ENCODE measurements at places on chromosomes 12 and 14.

DNA sequence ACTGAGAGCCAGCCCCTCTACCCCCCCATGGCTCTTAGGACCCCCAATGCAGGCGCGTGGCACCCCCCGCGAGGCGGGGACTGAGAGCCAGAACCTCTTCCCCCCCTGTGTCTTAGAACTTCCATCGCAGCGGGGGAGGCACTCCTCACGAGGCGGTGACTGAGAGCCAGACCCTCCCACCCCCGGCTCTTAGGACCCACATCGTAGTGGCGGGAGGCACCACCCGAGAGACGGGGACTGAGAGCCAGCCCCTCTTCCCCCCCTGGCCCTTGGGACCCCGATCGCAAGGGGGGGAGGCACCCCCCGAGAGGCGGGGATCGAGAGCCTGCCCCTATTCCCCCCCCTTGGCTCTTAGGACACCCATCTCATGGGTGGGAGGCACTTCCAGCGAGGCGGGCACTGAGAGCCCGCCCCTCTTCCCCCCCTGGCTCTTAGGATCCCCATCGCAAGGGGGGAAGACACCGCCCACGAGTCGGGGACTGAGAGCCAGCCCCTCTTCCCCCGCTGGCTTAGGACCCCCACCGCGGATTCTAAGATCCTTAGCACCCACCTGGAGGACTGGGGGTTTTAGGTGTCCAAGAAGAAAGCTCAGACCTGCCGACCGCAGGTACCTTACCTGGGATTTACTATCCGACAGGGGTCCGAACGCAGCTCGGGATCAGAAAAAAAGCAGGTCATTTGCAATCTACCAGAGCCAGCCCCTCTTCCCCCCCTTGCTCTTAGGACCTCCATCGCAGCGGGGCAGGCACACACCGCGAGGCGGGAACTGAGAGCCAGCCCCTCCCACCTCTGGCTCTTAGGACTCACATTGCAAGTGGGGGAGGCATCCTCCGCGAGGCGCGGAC is 44.9 kb downstream of the DDX11 start:
- DNase-seq = no peak

- DNase-seq = no peak
Measured at GRCh38 chr14:76762411-76763095, 1.3 kb downstream of the VASH1 start.

GRCh38 chr14:23638414-23639047 is 2.4 kb downstream of the DHRS2 start:
- DNase-seq = no peak

GRCh38 chr12:116376354-116377193 is 99.1 kb upstream of the MED13L start:
- no peak for DNase-seq

DNA sequence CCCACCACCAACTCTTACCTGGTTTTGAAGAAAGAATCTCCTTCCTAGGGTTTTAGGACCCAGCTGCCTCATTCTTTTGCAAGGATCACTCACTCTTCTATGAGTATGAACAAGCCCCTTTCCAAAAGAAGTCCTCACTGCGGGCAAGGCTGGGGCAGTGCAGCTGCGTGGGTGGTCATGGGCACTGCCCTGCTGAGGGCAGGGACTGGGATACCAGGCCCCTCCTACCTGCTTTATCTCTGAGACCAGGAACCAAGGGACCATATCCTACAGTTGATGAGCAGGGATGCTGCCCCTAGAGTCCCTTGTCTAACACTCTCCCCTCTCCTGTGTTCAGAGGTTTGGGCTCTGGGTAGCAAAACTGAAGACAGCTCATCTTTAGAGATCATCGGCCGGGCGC is 20.5 kb downstream of the HPD start:
- no peak for DNase-seq

DNA sequence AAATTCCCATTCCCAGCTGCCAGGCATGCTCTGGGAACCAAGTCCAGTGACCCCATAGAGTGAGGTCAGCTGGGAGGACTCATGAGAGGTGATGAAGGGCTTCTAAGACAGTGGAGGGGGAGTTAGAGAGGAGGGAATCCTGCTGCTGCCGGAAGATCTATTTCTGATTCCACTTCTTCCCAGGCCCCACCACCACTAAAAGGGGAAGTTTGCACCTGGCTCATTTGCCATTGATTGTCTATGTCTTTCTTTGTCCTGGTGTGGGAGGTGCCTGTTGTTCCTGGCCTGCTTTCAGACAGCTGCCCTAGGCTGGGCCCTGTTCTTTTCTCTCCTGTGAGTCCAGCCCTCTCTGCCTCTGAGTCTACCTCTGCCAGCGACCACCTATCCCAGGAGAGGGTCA is 3.0 kb upstream of the KRT6A start:
- DNase-seq = no peak

DNA sequence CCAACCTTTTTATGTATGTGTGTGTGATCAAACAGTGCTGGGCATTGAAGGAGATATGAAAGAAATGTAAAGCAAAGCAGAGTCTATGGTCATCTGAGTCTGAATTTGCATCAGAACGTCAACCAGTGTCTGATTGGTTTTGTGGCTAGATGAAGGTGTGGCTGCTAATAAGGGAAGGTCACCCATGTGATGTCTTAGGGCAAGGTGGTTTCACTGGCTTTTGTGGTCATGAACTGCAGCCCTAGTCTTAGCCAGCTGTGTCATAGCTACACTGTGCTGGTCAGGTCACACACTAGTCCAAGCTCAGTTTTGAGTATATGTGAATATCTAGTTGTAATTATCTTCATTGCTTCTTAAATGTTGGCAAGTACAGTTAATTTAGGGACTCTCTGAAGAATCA is 105.8 kb downstream of the TGFB3 start:
- DNase-seq = no peak

- no peak for DNase-seq
Measured at GRCh38 chr12:125643055-125643454, 577.8 kb downstream of the AACS start.

DNA sequence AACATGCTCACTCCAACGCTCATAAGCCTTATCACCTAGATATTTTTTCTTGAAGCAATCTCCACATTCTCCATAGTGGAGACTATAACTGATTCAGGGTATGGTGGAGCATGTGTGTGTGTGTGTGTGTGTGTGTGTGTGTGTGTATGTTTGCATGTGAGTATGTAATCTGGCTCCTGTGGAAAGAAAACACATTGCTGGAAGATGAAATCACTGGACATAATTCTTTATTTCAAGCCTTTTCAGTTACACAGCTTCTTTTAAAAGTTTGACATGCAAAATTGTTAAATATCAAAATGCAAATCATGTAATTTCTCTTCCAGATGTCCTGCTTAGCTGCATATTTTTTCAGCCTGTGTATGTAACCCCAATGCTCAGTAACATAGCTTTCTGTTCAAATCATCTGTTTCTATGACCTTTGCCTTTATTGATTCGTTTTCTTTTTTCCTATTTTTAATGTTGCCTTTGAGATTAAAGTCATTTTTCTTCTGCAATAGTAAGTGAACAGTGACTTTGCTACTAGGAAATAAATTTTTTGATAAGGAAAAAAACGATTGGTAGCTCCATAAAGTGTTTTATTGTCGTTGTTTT is 80.5 kb upstream of the BTG1 start:
- DNase-seq = no peak

DNA sequence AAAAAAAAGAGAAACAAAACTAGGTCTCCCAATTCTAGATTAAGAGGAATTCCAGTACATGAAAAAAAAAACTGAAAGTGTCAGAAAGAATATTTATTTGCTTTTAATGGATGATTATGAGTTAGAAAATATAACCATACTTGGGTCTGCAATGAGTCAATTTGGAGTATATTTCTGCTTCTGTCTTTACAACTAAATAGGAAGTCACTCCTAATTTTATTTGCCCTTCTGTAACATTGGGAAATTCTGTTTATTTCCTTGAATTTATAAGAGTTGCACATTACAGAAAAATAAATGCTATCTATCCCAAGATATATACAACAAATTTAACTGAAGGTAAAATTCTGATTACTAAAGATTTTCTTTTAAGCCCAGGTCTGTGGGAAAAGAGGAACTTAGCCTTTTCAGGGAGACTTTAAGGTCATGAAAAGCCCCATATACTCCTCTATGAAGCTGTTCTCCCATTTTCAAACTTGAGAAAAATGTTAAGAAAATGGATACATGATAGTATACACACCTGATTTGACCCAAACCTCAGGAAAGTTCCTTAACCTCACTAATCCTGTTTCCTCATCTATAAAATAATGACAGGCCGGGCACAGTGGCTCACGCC is 7.2 kb downstream of the SINHCAF start:
- no peak for DNase-seq

GRCh38 chr14:52575858-52576257 is 23.2 kb downstream of the GPR137C start:
- no peak for DNase-seq

All from stimulated activated CD8-positive, alpha-beta memory T cell treated with anti-CD3 and anti-CD28 coated beads, Interleukin-4, amount 100 ng/mL, for 1 hour (primary cell).